ENCODE measurements at places on chromosomes 12 and 14. TPM values are rescaled to one million over a fixed set of nuclear protein-coding genes. Genes with fewer than 3 reads are reported as not detected.
A peak's percentile ranks its signal among the peaks of the same experiment; 100 is the strongest.

DNA sequence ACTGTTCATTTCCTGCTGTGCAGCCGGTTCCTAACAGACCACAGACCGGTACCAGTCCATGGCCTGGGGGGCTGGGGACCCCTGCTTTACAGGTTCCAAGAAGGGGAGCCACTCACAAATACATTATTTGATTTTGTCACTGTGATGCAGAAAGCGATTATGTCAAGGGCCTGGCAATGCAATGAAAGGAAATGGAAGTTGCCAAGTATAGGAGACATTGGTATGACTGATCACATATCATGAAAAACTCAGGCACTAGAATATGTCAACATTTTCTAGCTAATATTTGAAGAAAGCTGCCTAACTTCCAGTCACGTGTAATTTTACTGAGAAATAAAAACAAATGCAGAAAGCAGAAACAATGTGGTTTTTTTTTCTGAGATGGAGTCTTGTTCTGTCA lies 68.9 kb upstream of the USP44 start:
- no peak for DNase-seq

Gene MGAT4C
- not detected for polyA plus RNA-seq

- DNase-seq: no peak
Observed at GRCh38 chr12:75978677-75979076, 52.9 kb downstream of the PHLDA1 start.

GRCh38 chr12:54526812-54527630 lies 22.4 kb upstream of the PDE1B start:
- DNase-seq: peak; percentile 50

Gene NOXRED1
- 0.31 TPM for polyA plus RNA-seq

DNA sequence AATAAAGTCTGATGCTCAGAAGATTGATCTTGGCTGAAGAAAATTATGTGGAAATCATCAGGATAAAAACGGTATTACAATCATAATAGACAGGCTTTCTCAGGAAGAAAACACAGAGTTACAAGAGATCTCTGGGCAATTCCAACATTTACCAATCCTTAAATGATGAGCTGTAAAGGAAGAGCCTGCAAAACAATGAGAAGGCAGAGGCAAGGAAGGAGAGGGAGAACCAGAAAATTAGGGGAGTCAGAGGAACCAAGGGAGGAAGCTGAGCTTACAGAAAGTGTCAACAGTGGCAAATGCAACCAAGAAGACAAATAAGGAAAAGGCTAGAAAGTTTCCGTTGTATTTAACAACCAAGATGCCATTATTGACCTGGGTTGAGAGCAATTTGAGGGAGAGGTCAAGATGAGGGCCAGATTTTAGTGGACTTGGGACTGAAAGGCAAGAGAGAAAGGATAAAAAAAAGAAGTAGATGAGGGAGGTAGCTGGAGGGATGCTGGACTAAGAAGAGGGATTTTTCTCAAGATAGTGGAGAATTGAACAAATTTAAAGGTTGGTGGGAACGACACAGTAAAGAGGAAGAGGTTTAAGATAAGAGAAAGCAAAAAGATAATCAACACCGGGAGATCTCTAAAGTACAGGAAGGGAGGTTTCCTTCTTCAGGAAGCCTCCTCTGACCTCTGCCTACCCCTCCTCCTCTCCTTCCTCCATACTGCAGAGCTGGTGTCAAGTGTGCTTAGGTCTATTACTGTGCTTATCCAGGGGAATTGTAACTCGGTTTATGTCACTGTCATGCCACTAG lies 116.9 kb downstream of the DUSP6 start:
- DNase-seq: no peak

DNA sequence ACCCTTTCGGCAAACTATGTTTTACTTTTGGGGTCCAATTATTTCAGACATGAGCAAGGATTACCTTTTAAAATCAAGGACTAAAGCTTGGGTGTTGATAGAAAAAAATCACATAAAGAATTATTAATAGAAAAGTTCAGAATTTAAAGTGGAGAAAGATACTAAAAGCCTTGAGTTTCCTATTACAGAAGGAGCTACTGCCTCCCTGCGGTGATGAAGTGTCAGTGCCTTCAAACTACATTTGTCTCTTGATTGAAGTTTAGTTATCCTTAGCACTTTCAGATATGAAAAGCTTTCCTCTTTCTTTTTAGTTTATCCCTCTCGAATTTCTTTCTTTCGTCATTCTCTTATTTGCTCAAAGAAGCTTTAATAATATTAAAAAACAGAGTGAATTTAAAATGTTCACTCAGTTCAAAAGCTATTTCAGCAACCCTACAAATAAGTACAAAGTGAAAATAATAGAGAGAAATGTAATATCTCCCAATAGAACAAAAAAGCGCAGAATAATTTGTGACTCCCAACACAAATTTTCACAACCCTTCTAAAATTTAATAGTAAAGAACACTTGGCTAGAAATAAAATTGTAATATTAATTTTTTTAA lies 87.6 kb downstream of the SEC23A start:
- DNase-seq: peak; percentile 71

- peak; percentile 58 for DNase-seq
Observed at GRCh38 chr12:68428724-68429501, 96.8 kb upstream of the MDM1 start.

Gene MAP3K9
- polyA plus RNA-seq: 0.05 TPM

Gene B3GNT4
- polyA plus RNA-seq: 0.82 TPM

Gene SLC7A8
- 9.8 TPM for polyA plus RNA-seq

GRCh38 chr12:96343347-96343954 lies 56.8 kb downstream of the CDK17 start:
- peak; percentile 23 for DNase-seq

Gene POLR3B
- 7.6 TPM for polyA plus RNA-seq

GRCh38 chr12:76417116-76417515 lies 68.9 kb upstream of the BBS10 start:
- DNase-seq: no peak

Gene NANOG
- polyA plus RNA-seq: not detected

- DNase-seq: no peak
Observed at GRCh38 chr12:12693111-12693671, 2.8 kb downstream of the GPR19 start.

DNA sequence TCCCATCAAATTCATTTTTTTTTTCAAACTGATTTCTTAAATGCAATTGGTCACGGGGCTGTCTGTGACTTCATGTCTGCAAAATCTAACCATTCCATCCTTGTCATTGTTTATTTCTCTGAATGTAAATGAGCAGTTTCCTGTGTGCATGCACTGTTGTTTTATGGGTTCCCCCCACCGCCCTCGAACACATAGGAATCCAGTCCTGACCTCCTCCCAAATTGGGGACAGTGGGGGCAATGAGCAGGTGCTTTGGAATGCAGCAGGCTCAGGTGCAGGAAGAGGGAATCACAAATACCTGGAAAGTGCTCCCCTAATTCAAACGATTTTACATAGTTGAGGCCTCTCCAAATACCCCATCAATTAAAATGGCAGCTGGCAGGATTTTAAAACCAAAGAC lies 62.6 kb upstream of the ESRRB start:
- no peak for DNase-seq

Gene DPF3
- polyA plus RNA-seq: 6.8 TPM

Gene PZP
- not detected for polyA plus RNA-seq

GRCh38 chr12:112907415-112908157 lies 824 bp downstream of the OAS1 start:
- no peak for DNase-seq

DNA sequence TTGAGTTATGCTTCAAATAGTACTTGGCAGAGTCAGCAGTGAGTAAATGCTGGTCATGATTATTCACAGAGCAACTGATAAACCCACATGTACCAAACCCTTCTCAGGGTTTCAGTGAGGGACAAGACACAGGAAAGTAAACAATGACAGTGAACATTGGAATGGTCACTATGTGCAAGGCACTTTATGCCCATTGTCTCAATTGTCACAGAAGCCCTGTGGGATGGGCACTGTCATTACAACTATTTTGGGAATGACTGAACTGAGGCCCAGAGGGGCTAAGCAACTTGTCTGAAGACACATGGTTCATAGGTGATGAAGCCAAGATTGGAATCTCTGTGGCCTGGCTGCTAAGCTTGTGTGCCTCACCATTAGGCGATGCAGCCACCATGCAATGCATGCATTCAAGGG lies 238.5 kb downstream of the RBM19 start:
- peak; percentile 65 for DNase-seq

Gene ZC2HC1C
- polyA plus RNA-seq: 1.0 TPM

GRCh38 chr12:72304751-72305150 lies 32.6 kb downstream of the TRHDE start:
- no peak for DNase-seq

- no peak for DNase-seq
Observed at GRCh38 chr14:95121911-95122620, 35.3 kb downstream of the DICER1 start.

- no peak for DNase-seq
Observed at GRCh38 chr12:4957761-4958160, 48.1 kb downstream of the KCNA1 start.

DNA sequence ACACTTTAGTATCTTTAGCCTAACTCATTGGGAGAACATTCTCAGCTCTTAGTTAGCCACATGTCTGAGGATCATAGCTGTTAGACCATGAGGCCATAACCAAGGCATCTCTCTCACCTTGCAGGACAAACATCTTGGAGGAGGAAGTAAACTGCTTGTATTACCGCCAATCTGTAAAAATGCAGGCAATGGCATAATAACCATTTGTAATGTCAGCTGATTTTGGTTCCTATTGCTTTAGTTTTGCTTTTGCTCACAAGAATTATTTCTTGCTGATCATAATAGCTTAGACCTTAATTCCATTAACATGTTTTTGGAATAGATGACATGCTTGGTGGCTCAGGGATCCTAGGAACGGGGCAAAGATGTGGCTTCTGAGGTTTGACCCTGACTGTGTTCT lies 16.4 kb upstream of the GSG1 start:
- DNase-seq: no peak

- DNase-seq: peak; percentile 98
Observed at GRCh38 chr12:1457901-1458300, 136.5 kb downstream of the FBXL14 start.

Gene TSHR
- not detected for polyA plus RNA-seq

DNA sequence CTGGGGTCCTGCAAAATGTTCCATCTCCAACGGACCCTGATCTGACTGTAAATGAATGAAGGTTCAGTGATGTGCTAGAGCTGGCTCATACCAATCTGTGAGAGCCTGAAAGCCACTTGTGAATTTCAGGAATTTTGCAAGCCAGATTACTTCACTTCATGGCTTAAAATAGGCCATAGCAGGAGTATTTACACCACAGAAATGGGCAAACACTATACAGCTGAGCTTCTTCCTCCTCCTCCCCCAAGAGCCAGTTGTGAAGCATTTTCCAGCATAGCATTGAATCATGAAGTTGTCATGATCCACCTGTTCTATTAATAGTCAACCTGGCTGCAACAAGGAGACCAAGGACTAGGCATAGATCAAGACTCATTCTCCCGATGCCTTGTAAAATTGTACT lies 141.3 kb upstream of the RASSF8 start:
- DNase-seq: peak; percentile 14

Gene ACOT4
- 1.3 TPM for polyA plus RNA-seq

DNA sequence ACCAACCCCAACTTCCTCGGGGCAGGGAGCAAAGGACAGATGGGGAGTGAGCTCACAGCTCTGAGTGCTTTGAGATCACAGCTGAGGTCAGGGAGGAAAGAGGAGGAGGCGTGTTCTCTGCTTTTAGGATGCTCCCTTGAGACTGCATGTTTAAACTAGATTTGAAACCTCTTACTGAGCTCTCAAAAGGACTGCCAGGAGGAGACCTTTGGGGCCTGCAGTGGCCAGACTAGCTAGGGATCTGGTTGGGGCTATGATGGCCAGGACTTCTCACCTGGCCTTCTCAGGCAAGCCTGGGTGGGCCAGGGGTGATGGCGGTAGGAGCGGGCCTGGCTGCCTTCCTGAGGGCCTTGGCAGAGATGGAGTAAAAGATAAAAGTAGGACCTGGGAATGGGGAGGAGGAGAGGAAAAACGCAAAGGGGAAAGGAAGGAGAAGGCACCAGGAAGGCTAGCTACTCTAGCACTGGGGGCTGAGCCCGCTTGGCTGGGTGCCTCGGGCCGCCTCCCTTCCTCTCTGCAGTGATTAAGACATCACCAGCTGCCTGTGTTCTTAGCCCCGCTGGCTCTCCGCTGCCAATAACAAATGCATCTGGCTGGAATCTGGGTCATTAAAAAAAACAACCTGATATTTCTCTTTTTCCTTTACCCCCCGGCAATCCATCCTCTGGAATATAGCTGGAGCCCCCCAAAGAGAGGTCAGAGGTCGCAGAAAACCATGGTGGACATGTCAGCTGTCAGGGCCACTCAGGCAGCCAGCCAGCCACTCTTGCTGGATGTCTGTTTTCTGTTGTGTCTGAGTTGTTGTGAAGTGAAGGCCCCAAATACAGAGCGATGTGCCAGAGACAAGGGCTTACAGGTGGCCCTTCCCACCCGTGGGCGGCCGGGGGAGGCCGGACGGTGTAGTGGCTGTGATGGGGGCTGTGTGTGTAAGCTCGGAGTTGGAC lies 141.3 kb downstream of the TSPAN9 start:
- DNase-seq: peak; percentile 88

- DNase-seq: no peak
Observed at GRCh38 chr12:25123126-25123525, 71.8 kb downstream of the DNAI7 start.

GRCh38 chr14:77063571-77064171 lies 34.4 kb upstream of the CIPC start:
- DNase-seq: peak; percentile 77

Gene CCDC177
- not detected for polyA plus RNA-seq

DNA sequence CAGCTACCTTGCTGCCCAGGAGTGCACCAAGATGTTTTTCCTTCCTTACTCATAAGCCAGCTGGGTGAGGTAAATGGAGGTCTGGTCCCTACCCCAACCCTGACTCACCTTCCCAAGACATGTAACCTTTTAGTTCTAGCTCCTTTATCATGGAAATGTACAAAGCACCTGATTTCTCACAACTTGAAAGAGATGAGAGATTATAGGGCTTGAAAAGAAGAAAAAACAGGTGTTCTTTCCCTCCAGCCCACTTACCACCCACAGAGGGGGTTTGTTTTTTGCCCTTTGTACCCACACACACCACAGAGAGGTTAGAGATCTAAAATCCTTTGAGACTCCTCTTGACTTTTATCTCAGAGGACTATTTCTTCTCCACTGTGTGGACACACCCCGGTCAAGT lies 21.1 kb downstream of the PLXNC1 start:
- DNase-seq: no peak

DNA sequence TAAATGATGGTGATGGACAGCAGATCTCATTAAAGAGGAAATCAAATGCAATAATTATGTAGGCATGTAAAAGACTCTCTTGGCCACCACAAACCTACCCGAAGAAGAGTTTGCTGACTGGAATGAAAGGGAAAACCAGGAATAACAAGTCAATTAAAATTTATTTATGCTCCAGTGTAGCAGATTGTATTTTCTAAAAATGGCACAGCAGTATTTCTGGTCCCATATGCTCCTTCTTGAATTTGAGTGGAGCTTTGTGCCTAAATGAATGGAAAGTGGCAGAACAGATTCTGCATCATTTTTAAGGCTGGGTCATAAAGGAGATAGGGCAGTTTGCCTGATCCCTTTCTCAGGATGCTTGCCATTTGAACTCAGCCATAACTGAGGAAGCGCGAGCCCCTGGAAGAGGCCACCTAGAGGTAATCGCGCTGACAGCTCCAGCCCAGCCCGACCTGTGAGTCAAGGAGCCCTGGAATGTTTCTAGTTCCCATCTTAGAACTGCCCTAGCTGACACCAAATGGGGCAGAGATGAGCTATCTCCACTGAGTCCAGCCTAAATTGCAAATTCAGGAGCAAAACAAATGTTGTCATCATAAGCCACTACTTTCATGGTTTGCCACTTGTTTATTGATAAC lies 229.2 kb upstream of the TMTC1 start:
- DNase-seq: no peak

- peak; percentile 22 for DNase-seq
Observed at GRCh38 chr14:67510836-67511235, 22.3 kb upstream of the PLEKHH1 start.

Gene NOS1
- not detected for polyA plus RNA-seq

All from GM23248 (cell line).